ENCODE measurements at places on chromosomes 1 and 21. TPM values are rescaled to one million over a fixed set of nuclear protein-coding genes. Genes with fewer than 3 reads are reported as not detected.

DNA sequence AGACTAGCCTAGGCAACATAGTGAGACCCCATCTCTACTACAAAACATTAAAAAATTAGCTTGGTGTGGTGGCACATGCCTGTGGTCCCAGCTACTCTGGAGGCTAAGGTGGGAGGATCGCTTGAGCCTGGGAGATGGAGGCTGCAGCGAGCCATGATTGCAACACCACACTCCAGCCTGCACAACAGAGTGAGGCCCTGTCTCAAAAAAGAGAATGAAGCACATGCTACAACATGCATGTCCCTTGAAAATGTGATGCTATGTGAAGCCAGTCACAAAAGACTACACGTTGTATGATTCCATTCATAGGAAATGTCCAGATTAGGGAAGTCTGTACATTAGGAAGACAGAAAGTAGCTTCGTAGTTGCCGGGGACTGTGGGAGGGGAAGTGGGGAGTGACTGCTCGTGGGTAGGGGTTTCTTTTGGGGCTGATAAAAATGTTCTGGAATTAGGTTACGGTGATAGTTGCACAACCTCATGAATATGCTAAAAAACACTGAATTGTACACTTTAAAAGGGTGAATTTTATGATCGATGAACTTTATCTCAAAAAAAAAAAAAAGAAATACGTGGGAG, 202.1 kb downstream of the KAZN start:
- no peak for DNase-seq

- no peak for DNase-seq
These were observed 28.4 kb upstream of the GBP6 start for GRCh38 chr1:89335486-89335885.

DNA sequence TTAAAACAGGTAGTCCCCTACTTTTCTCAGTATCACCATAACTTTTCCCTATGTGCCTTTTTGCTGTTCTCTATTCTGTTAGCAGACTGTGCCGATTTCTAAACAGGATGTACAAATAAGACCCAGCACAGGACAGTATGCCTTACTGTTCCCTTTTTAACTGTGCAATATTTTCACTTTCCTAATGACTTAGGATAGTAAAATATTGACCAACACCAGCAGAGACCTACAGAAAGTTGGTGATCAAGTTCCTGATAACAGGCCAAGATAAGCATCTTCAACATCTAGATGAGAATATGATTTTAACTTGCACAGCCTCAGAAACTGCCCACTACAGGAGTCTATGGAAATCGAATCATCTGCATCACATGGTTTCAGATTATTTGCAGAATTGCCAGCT, 42.0 kb downstream of the ADSS2 start:
- no peak for DNase-seq

DNA sequence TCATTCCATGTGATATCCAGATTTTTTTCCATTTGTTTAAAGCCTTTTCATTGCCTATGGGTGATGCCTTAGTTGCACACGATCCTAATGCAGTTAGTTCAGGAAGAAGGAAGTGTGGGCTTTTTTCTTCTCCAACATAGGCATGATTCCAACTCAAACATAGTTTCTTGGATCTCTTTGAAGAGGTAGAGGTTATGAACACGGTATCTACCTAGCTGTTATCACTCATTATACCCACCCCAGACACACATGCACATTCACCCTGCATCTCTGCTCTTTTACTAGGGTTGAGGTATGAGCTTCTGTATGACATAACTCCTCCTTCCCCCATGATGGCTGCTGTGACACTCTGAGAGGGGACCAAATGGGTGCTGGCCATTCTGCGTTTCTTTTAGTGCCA, 122.1 kb upstream of the ZNF648 start:
- DNase-seq, result no peak

FABP3 gene
- 5,290 TPM for total RNA-seq

CHRM3 gene
- total RNA-seq, result 0.79 TPM

FOXD2 gene
- not detected for total RNA-seq
